ENCODE measurements at places on chromosomes 5 and 9.
A peak's percentile ranks its signal among the peaks of the same experiment; 100 is the strongest.

DNA sequence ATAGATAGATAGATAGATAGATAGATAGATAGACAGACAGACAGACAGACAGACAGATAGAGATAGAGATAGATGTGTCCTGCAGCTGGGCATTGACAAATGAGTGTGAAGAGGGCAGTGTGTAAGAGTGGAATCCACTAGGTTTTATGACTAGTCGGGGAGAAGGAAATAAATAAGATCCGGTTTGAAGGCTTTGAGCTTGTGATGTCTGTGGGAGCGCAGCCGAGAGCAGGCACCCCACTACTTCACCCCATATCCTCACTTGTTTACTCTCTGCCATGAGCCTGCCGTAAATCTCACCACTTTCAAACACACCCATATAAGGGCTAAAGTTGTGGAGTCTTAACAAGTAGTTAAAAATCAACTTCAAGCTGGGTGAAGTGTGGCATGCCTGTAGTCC lies 1.4 kb upstream of the SUSD1 start:
- DNase-seq, result no peak

GRCh38 chr5:98933445-98934072 lies 4.8 kb upstream of the CHD1 start:
- DNase-seq, result no peak

- DNase-seq, result peak; percentile 30
Measured at GRCh38 chr5:10635257-10635866, 71.5 kb downstream of the ANKRD33B start.

- no peak for DNase-seq
Measured at GRCh38 chr9:132486706-132487350, 76.8 kb downstream of the CFAP77 start.

- DNase-seq, result no peak
Measured at GRCh38 chr5:176677209-176677939, 30.1 kb downstream of the TSPAN17 start.

GRCh38 chr5:43730832-43731342 lies 127.9 kb downstream of the NNT start:
- no peak for DNase-seq

- DNase-seq, result no peak
Measured at GRCh38 chr5:144712090-144712489, 541.4 kb downstream of the KCTD16 start.

- DNase-seq, result no peak
Measured at GRCh38 chr9:135456436-135457104, 23.0 kb upstream of the PPP1R26 start.

DNA sequence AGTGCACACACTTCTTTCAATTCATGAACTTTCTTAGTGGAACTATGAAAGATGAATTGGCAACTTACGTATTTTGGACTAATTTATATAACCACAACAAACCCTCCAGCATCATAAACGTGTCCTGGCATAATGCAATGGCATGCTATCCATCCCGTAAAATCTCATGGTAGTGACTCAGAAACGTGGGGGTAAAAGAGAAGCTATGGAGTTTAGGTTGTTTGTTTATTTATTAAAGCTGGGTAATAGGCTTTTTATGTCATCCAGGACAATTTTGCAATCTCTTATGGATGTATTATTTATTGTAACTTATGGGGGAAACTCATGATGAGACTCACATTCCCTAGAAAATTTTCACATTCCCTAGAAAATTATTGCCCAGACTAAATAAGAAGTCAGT lies 106.3 kb downstream of the GDA start:
- DNase-seq, result no peak

- DNase-seq, result no peak
Measured at GRCh38 chr9:92767066-92768054, 2.7 kb upstream of the BICD2 start.

GRCh38 chr9:91126761-91127445 lies 234.8 kb downstream of the AUH start:
- DNase-seq, result no peak

- no peak for DNase-seq
Measured at GRCh38 chr5:91006713-91007112, 376.4 kb downstream of the ARRDC3 start.

GRCh38 chr5:107570805-107571531 lies 99.8 kb downstream of the EFNA5 start:
- DNase-seq, result no peak

DNA sequence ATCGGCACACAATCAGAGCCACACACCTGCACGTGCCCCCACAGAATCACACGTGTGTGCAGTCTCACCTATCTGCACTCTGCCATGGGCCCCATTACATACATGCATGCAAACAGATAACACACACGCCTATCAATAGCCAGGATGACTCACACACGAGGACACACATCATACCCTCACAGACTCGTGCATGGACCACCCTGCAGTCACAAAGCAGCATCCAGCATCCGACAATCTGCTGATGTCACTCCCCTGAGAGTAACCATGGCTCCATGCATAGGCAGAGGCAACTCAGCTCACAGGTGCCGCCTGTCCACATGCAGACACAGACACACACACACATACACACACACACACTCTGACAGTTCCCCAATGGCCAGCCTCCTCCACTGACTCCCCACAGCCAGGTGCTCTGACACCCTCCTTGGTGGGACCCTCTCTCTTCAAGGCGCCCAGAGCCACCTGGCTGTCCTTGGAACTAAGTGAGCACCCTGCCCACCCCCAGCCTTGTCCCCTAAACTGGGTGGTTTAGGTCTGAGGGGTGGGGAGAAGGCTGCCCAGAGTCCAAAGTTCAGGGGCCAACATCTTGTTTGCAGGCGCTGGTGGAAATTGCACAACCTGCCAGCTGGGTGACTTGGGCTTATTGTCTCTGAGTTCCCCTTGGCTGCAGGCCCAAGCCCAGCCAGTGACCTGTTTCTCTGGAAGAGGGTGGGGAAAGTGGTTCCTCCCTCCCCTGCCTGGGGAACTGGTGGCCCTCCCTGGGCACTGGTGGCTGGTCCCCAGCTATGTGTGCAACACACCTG lies 34.6 kb upstream of the NEK6 start:
- DNase-seq, result no peak

GRCh38 chr5:89211836-89212235 lies 328.9 kb upstream of the MEF2C start:
- peak; percentile 82 for DNase-seq

DNA sequence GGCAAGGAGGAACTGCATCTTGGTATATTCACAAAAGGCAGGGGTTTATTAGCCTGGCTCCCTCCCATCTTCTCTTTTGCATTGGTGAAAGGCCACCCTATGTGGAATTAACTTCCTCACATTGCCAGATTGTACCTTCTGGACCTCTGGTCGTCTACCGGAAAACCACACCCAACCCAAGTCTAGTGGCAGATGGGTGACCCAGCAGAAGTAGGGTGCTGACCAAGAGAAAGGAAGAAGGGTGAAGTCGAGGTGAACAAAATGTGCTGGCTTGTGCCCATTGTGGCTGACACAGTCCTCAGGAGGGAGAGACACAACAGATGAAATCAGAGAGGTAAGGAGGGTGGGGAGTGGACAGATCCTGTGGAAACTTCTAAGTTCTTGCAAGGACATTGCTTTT lies 39.8 kb upstream of the DAP start:
- no peak for DNase-seq

GRCh38 chr9:8571643-8572042 lies 772.1 kb upstream of the DMAC1 start:
- DNase-seq, result no peak

GRCh38 chr9:131677444-131678180 lies 62.3 kb downstream of the RAPGEF1 start:
- no peak for DNase-seq

DNA sequence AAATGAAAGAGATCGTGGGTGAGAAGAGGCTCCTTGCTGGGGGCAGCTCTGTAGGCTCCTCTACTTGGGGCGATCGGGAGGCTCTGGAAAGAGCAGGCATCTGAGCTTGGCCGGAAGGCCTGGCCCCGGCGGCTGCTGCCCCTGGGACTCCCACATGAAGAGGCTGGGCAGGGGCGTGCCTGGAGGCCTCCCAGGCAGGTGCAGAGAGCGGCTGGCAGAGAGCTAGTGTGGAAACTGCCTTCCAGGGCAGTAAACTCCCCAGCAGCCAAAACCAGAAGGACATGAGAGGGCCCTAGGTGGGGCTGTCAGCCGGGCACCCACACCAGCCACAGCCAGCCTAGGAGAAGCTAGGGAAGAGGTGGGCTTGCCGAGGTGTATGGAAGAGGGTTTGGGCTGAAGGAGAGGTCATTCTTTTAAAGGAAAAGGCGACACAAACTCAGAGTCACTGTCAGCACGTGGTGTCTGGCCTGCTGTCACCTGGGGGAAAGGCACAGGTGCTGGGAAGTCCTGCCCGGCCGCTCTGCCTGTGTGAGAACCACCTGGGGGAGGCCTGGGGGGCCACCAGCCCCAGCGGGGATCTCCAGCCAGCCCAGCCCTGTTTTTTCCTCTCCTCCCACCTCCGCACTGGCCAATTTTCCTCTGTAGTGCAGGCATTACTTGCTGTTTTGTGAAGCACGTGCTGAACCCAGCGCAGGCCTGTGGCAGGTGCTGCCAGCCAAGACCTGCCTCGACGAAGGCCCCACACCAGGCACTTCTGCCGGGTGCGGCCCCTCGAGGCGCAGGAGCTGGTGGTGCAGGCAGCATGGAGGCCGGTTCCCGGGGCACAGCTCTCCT lies 44.8 kb upstream of the EGFL7 start:
- no peak for DNase-seq

GRCh38 chr5:78162253-78162862 lies 132.1 kb downstream of the AP3B1 start:
- peak; percentile 1 for DNase-seq

GRCh38 chr5:123344816-123345426 lies 78.3 kb downstream of the CEP120 start:
- DNase-seq, result no peak

GRCh38 chr5:173457482-173457881 lies 129.3 kb upstream of the STC2 start:
- DNase-seq, result no peak

GRCh38 chr5:122350496-122350895 lies 38.5 kb downstream of the SNCAIP start:
- no peak for DNase-seq

DNA sequence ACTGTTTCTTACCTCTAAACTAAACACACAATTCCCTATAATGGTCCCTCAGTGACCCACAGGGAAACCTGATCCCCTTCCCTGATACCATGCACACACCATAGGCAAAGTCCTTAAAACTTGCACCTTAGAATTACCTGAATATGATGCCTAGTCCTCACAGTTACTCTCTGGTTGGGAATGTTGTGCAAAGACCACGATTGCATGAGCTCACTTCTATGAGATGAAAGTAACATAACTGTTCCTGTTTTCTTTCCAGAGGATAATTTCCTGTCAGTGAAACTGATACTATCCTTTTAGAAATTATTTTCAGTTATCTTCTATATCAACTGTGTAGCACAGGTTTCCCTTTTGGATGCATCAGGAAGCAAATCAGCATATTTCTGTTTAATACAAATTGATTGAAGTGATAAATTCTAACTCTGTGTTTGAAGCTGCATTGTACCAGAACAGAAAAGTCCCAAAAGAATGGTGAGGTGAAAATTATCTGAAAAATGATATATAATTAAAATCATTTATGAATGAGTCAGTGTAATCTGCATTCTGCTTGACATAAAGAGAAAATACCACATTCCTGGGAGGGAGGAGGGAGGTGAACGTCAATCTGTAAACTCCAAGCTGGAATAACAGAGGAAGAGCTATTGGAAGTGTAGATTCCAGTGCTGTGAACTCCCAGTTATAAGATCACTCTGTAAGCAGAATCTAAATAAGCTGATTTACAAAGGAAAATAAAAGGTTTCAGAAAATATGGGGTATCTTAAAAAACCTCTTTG lies 51.2 kb upstream of the TNFAIP8 start:
- DNase-seq, result no peak

DNA sequence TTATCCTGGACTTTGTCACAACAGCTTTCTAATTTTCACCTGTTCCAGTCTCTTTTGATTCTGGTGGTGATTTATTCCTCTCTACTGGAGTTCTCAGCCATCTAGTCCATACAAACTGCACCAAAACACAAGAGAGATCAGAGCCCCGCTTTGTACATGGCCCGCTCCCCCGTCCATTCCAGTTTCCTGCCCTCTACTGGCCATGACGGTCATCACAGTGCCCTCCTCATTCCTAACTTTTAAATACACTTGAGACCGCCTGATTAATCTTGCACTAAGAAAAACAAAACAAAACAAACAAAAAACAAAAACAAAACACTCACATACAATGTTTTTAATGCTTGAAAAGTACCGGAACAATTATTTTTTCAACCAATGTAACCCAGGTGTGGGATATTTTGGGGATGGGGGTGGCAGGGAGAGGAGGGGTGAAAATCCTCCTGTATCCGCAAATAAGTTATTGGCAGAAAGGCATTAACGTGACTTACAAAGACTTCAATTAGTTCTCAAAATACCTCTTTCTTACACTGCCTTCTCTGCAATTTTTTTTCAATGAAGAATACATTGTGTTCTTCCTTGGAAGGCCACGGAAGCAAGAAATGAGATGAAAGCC lies 84.8 kb upstream of the PAM start:
- DNase-seq, result no peak

DNA sequence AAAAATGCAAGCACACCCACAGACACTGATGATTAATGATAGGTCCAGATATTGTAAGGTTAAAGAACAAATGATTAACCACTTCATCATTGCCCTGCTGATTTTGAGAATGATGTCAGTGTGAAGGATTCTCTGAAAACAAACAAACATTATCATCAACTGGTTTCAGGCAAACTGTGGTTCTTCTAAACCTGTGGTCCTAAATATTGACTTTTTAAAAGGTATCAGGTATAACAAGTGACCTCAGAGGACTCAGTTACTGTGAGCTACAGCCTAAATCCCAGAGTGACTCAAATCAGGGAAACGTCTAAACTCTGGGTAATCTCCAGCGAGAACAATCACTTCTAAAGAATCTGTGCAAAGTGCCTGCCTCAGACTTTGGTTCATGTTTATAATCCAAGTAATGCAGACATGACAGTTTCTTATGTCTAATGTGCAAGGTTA lies 172.3 kb upstream of the CDH6 start:
- DNase-seq, result peak; percentile 59

DNA sequence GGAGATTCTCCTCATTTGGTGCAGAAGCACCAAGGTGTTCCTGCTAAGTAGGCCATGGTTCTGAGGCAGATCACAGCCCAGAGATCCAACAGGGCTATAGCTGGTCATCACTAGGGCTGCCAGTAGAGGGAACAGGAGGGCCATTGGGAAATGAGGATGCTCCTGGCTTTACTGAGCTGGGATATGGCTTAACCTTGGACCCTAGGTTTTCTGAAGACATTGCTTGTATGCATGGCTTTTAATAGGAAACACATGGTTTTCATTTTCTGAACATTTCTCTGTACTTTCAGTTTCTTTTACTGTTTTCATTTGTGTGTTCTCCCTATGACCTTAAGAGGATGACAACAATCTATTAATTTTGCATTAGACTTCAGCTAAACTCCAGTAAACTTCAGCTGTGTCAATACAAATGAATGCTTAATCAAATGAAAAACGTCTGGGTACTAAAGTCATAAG lies at the start of gene IFNW1:
Gene IFNW1, minus strand, starts transcription at position 406 of the 456 bp plus-strand sequence. Its CDS starts 262 bp downstream, at position 144.
- DNase-seq, result no peak

DNA sequence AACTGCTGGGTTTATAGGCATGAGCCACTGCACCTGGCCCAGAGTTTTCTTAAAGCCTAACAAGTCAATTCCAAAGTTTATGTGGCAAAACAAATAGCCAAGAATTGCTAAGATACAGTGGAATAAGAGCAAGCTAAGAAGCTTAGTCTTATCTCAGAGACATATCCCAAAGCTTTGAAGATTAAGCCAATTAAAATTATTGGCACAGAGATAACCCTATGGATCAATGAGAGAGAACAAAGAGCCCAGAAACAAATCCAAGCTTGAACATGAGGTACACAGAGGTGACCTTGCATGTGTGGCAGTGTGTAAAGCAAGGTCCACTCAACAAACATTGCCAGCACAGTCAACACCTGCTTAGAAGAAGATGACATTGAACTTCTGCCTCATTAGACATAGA lies 13.3 kb downstream of the BTNL3 start:
- no peak for DNase-seq

GRCh38 chr9:128245421-128246151 lies 30.2 kb downstream of the GOLGA2 start:
- DNase-seq, result peak; percentile 35

Data from non-pigmented ciliary epithelial cell (primary cell).